NCI-H460 (cell line): ENCODE measurements at places on chromosomes 11 and 22.

GRCh38 chr11:35363854-35364780 lies 55.2 kb downstream of the SLC1A2 start:
- no peak for DNase-seq

- DNase-seq: no peak
These were observed 169.8 kb downstream of the NELL1 start for GRCh38 chr11:20839231-20839630.

GRCh38 chr11:39434466-39434865 lies 2025.0 kb downstream of the LRRC4C start:
- no peak for DNase-seq

GRCh38 chr11:21635394-21636145 lies 557.3 kb upstream of the ANO5 start:
- DNase-seq: no peak

DNA sequence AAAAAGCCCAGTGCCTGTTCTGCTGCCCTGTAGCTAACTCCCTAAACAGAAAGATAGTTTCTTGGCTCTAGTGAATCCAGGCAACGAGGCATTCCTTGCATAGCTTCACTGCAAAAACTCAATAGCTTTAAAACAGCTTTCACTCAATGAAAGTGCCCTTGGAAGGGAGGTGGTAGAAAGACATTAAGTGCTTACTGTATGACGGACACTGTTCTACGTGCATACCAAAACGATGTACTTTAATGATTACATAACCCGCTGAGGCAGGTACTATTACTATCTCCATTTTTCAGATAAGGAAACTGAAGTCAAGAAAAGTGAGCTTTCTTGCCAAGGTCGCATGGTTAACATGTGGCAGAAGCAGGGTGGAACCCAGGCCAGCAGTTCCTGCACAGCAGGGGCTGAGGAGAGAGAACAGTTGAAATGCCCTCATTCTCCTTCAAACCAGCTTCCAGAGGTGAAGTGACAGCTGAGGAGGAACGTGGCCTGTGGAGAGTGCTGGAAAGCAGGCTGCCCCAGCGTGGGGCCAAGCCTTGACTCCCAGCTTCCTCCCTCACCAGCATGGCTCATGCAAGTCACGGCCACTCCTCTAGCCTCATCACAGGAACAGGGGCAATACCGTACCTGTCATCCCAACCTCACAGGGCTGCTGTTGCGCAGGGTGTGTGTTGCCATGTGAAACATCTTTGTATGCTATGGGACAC lies 227.5 kb upstream of the NARS2 start:
- DNase-seq: no peak
